ENCODE measurements at places on chromosomes 2 and 18.

DNA sequence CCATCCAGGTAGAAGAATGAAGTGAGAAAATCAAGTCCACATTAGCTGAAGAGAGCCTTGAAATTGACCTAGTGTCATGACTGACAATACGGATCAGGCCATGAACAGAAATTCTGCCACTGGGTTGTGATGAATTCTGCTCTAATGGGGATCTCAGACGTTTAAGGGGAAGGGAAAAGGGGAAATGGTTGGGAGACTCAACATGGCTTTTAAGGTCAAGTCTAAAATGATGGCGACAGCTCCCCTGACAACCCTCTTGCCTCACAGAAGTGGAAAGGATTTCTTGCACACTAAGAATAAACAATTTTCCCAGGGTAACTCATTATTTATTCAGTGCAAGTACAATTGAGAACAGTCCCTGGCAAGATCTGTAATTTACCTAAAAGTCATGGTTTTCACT is 302.5 kb upstream of the ACVR2A start:
- DNase-seq = no peak

- DNase-seq = no peak
Observed at GRCh38 chr2:237572742-237573101, 6.3 kb downstream of the PRLH start.

DNA sequence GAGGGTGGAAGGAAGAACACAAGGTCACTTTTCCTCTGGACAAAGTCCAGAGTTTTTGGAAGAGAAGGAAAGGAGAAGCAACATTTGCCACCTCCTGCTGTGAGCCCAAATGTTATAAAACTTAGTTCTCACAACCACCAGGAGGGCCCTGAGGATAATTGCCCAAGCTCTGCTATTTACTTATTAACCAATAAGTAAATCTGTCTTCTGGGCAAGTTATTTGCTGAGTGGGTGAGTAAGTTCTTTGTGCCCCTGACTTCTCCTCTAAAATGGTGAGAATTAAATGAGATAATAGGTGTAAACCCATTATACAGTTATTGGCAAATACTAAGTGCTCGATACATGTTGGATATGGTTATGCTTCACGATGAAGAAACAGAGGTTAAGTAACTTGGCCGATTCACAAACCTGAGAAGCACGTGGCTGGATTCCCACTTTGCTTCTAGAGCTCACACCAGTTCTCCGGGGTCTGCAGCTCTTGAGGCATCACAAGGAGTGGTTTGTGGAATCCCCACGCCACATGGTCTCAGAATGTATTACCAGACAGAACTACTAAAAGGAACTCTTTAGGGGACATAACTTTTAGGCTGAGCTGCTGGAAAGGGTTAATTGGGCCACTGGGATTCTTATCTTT is 164.1 kb downstream of the MYCN start:
- DNase-seq = no peak

- no peak for DNase-seq
Observed at GRCh38 chr2:173264603-173265366, 89.9 kb upstream of the CDCA7 start.

DNA sequence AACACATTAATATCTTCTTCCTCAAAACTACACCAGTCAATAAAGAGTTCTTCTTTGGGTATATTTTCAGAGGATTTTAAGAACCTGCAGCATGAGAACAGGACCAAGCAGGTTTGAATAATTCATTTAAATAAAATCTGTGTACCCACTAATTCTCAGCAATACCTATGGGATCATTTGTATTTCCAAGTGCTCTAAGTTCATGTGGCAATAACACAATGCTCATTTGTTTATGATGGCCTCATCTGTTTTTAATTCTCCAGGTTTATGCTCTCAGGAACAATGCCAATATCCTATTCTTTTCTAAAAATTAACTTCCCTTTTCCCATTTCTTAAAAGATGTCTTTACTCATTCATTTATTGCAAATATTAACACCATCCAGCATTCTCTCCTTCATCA is 264.7 kb downstream of the METTL4 start:
- no peak for DNase-seq

Data from Panc1 (cell line).